NB4 (cell line): ENCODE measurements at places on chromosomes 4 and X.

- no peak for DNase-seq
These were observed 26.3 kb downstream of the TBCK start for GRCh38 chr4:106289737-106290136.

DNA sequence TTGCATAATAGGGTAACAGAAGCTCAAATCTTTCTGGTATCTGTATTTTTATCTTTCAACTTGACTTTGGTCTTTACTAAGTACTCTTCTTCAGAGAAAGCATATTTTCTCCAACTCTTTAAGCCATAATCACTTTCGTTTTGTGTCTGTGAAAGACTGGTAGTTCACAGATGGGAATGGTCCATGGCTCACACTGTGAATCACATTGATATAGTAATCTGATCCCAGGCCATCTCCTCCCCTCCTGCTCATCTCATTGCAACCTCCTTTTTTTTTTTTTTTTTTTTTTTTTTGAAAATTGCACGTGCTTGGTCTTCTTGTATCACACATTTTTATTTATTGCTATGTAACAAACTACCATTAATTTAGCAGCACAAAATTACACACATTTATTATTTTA, 694.5 kb upstream of the SLIT2 start:
- no peak for DNase-seq

DNA sequence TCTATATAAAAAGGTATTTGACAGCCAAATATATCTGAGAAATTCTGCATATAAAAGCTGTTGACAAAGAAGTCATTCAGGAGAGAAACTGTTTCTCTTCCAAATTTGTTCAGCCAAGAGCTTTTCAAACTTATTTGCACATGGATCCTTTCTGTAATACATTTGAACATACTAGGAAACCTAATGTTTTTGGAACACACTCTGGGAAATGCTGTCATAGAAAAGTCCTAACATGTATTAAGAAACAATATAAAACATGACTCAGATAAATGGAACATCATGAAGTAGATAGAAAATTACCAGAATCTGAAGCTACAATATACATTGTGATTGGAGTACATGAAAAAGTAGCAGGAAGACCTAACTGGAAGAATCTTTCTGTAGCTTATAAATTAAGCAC, 781.5 kb upstream of the EPHA5 start:
- DNase-seq = no peak

- DNase-seq = no peak
These were observed 161.6 kb upstream of the MID1 start for GRCh38 chrX:10781847-10782530.

GRCh38 chr4:93313197-93313596, 515.4 kb upstream of the ATOH1 start:
- DNase-seq = no peak

- DNase-seq = no peak
These were observed 5.9 kb upstream of the ARMCX5 start for GRCh38 chrX:102593367-102593766.

- DNase-seq = no peak
These were observed 12.9 kb downstream of the PCDH18 start for GRCh38 chr4:137519406-137519805.

- DNase-seq = no peak
These were observed 10.4 kb downstream of the CASK start for GRCh38 chrX:41912923-41913322.

DNA sequence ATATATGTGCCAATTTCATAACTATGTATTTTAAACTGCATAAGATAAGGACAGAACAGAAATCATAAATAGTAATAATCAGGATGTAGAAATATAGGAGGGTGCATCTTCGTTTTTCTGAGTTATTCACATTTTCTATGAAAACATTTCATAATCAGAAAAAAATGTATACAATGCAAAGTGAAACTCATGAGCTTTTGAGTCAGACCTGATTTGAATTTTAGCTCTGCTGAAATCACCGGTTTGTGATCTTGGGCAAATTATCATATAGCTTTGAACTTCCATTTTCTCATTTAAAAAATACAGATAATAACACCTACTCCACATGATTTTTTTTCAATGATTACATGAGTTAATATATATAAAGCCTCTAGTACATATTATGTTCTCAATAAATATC, 106.9 kb downstream of the KDR start:
- DNase-seq = no peak

DNA sequence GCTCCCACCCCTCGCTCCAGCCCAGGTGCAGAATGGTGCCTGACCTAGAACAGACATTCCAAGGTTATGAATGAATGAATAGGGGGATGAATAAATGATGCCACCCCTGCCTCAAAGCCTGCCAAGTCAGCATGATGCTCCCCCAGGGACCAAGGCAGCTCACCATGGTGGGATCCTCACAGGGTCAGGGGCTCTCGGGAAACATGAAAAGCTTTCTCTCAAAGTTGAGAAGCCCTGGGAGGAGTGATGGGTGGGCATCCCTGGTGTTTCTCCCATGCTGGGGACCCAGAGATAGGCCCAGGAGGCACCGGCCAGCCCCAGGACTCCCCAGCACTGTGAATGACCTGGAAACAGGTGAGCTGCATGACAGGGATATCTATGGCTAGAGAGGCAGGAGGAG, 58.9 kb downstream of the HTRA3 start:
- no peak for DNase-seq

DNA sequence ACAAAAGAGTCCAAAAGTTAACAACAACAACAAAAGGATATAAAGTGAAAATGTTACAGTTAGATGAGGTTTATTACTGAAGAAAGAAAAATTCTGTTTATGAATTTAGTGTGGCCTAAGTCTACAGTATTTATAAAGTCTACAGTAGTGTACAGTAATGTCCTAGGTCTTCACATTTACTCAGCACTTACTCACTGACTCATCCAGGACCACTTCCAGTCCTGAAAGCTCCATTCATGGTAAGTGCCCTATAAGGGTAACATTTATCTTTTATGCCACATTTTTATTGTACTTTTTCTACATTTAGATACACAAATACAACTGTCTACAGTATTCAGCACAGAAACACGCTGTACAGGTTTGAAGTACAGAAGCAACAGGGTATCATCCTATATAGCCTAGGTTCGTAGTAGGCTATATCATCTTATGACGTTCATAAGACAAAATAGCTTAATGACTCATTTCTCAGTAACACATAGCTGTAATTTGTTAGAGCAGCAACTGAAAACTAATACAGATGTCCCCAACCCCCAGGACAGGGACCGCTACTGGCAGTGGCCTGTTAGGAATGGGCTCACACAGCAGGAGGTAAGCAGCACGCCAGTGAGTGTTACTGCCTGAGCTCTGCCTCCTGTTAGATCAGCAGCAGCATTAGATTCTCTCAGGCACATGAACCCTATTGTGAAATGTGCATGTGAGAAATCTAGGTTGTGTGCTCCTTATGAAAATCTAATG, 61.3 kb downstream of the CENPC start:
- no peak for DNase-seq

DNA sequence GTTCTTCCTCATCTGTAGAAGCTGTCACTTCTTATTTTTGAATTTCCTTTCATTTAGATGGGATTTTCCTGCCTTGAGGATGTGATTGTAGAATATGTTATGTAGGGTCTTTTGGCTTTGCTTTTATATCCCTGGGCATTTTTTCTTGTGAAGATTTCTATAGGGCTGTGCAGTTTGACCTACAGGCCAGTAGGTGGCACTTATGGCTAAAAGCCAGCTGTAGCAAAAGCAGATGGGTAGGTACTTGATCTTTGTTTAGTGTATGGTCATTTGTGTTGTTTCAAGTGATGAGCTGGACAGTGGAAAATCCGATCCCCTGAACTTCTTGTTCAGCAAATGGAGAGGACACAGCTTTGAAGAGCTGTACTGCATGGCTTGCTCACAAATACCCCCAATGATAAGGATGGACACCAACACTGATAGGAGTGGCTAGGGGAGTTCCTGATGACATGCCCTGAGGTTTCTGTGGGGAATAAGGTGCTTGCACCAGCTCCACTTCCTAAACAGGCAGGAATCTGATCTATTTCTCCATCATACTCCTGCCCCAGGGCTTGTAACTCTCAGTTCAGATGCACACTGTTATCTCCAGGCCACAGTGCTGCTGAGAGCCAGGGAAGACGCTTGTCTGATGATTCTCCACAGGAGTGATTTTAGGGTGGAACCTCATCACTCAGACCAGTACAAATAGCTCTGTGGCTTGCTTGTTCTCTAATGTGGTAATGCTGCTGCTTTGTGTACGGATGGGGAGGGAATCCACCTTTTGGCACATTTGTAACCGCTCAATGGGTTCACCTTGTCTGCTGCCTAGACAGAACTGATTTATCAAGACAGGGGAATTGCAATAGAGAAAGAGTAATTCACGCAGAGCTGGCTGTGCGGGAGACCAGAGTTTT, 417.1 kb upstream of the MAGEB16 start:
- peak; percentile 22 for DNase-seq

DNA sequence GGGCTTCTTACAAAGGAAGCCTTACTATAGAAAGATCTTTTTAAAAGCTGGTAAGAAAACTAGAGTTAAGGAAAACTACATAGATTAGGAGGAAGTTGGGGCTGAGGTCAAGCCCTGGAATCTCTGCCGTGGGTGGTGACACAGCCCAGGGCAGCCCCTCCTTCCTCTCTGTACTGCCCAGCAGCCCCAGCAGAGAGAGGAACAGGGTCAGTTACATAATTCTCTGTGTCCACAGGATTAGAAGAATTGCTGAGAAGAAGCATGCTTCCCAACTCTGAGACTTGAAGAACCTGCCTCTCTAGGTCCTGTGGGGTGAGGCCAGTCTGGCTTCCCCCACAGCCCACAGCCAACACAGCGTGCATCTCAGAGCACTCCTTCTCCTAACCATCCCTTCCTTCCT, 9.2 kb upstream of the ABLIM2 start:
- DNase-seq = no peak

GRCh38 chr4:8170341-8170740, 11.7 kb upstream of the ABLIM2 start:
- no peak for DNase-seq

- no peak for DNase-seq
These were observed 91.9 kb upstream of the TMEM164 start for GRCh38 chrX:109911046-109911445.

DNA sequence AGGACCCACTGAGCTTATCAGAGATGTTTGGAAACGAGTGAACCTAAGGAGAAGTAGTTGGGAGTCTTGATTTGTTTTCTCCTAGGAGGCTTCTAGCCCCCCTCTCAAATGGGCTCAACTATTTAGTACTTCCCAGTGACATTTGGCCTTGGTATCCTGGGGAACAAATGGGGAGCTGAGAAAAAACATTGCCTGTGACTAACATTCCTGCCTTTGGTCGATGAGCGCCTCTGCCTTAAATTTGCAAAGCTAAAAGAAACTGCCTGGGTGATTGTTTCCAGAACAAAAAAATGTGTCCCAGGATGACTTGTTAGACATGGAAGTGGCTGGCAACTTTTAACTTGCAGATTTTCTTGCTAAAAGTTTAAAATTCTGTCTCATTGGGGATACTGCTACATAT, 58.8 kb upstream of the IGFBP7 start:
- DNase-seq = no peak

GRCh38 chrX:55342533-55343501, 78.1 kb upstream of the PAGE3 start:
- DNase-seq = peak; percentile 31

GRCh38 chr4:155419266-155419665, 42.5 kb upstream of the MAP9 start:
- no peak for DNase-seq

- no peak for DNase-seq
These were observed 46.2 kb downstream of the SEL1L3 start for GRCh38 chr4:25816591-25817058.

- DNase-seq = no peak
These were observed 242.4 kb upstream of the TLL1 start for GRCh38 chr4:165630671-165631070.

DNA sequence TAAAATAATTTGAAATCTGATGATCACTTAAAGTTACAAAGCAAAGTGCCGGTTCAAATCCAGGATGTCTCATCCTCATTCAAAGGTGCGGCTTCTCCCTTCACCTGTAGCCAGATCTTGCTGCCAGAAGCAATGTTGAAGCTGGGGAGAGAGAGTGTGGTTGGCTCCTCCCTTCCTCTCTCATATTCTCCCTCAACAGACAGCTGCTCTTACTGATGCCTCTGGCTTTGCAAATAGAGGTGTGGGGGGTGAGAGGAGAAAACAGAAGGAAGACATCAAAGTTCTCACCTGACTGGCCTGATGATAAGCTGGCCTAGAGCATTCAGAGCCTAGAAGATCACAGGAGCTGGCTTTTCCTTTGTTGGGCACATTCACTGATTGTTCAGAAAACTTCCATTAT, 28.3 kb upstream of the BTC start:
- DNase-seq = no peak

GRCh38 chrX:55648434-55648833, 25.2 kb downstream of the FOXR2 start:
- no peak for DNase-seq

- no peak for DNase-seq
These were observed 1.4 kb downstream of the ZNF185 start for GRCh38 chrX:152899111-152899873.

DNA sequence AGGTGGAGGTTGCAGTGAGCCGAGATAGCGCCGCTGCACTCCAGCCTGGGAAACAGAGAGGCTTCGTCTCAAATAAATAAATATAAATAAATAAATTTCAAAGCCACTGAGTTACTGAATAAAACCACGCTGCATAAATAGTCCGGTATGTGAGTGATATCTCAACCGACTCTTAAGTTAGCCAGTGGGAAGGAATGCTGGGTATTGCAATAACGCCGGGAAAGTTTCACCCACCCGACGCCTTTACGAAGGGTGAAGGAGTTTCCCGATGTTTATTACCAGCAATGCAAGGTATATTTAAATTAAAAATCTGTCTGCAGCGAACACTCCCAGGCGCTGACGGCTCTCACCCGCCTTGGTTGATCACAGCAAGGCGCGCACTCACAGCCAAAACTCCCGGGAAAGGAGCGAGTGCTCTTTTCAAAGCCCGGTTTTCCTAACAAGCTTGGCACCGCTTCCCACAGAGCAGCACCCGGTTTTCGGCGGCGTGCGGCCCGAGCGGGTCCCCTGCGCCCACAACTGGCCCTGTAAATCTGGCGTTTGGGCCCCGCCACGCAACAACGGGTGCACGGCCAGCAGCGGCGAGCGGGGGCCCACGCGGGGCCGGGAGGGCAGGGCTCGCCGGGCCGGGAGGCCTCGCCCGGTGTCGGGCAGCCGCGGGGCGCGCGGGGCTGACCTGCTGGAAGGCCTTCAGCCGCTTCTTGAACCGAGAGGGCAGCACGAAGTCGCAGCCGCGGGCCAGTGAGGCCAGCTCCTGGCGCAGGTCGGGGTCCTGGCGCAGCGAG, 13.7 kb downstream of the PPP2R3B start:
- no peak for DNase-seq

GRCh38 chr4:1638873-1639272, 45.2 kb downstream of the FAM53A start:
- no peak for DNase-seq

GRCh38 chr4:24260923-24261564, 323.3 kb downstream of the DHX15 start:
- DNase-seq = no peak

GRCh38 chrX:113136836-113137235, 296.2 kb upstream of the AMOT start:
- no peak for DNase-seq

DNA sequence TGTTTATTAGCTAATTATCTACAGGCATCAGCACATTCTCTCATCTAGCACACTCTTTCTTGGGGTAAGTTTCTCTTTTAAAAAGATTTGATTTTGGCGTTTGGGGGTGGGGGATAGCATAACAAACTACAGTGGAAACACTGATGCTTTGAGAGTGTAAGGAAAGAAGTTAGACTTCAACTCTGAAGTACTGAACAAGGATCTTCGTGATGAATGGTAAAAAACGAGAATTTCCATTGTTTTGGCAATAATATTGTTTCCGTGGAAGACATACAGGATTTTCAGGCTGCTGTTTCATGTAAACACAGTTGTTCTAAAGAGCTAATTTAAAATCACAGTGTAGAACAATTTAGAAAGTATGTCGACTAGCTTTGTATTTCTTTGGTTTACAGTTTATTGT, 451 bp downstream of the LPAR4 start:
- DNase-seq = no peak
